ENCODE measurements at places on chromosomes 6 and 20.
A peak's percentile ranks its signal among the peaks of the same experiment; 100 is the strongest.

DNA sequence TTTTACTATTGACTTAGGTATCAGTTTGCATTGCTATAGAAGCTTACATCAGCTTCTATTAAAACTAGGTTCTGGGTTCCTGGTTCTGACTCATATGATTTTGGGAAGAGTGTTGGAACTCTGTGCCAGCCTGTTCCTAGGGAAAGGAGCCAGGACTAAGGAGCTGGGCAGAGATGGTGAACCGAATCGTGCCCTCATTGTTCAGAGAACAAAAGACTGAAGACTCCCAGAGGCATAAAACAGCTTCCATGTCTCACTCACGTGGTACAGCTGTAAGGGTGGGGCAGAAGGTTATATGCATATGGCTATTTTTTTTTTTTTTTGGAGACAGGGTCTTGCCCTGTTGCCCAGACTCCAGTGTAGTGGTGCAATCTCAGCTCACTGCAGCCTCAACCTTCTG is 89.1 kb upstream of the THBS2 start:
- no peak for DNase-seq

DNA sequence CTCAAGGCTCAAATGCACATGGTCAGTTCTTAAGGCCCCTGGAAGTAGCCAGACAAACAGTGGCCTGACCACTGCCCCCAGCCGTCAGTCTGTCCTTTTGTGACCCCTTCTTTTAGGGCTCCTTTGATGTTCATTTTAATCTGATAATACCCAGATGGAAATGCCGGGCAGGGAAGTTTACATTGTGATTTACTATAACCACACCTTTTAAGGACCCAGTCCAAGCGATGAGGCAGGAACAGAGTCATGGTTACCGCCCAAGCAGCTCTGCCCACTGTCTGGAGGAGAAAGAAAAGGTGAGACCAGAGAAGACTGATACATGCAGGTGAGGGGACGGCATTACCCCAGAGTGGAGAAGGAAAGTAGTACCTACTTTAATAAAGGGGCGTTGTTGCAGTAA is 110.6 kb downstream of the PLEKHG1 start:
- no peak for DNase-seq

DNA sequence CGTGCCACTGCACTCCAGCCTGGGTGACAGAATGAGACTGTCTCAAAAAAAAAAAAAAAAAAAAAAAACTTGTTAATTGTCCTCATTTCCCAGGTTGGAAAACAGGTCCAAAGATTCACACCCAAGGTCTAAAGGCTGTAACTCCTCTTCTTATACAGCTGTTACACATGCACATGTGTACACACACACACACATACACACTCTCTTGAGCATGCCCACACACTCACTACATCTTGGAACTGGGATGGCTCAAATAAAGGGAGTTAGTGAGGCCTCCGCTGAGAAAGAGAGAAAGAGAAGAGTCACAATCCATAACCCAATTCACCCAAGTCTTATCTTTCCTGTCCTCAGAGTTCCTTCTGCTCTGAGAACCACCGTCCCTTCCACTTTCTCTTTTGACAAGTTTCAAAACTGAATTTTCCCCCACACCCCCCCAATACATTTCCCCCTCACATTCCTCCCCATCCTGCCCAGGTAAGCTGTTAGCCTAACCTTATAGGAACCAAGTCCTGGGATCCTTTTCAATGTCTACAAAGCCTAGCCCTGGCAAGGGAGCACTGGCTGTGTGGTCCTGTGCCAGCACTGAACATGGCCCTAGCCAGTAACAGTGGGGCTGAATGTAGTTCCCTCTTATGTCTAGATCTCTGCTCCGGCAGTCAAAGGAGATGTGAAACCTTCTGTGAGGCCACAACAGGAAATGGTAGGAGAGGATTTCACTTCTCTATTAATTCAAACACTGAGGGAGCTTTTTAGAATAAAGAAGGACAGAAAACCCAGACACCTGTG is 3.2 kb upstream of the HLA-DMB start:
- peak; percentile 54 for DNase-seq

- no peak for DNase-seq
Observed at GRCh38 chr20:41678799-41679198, 60.6 kb upstream of the CHD6 start.

GRCh38 chr6:3252369-3252768 is 6.4 kb upstream of the PSMG4 start:
- no peak for DNase-seq

DNA sequence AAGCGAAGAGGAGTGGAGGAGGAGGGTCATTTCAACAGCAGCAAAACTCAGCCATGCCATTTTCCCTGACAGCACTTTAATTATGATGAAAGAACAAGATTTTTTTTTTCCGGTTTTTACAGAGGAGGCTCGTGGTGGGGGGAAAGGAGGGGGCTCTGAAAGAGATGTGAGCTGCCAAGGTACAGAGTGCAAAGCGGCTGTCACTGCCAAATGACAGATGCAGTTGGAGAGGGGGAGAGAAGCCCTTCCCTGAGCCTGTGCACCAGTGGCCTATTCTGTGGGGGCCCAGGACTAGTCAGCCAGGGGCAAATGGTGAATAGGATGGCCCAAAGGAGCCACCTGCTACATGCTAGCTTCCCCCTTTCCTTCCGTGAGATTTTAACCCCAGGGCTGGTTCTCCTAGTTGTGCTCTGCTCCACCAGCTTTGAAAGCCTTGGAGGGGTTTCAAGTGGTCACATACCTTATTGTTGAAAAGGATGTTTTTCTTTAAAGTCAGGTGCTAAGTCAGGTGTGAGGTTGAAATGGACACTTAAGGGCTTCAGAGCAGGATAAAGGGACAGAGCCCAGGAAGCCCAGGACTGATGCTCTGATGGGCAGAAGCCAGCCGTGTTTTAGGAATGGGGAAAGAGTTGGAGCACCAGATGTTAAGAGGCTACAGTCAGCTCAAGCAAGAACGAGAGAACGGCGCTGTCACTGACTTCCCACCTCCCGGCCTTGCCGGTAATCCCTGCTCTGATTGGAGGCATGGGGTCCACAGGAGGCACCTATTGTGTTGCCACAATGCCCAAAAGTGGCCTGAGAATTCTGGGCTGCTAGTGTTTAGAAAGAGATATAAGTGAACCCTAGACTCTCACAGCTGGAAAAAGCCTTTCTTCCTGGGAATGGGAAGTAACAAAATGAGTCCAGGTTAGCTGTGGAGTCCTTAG is 24.8 kb downstream of the GNAS start:
- DNase-seq = no peak

DNA sequence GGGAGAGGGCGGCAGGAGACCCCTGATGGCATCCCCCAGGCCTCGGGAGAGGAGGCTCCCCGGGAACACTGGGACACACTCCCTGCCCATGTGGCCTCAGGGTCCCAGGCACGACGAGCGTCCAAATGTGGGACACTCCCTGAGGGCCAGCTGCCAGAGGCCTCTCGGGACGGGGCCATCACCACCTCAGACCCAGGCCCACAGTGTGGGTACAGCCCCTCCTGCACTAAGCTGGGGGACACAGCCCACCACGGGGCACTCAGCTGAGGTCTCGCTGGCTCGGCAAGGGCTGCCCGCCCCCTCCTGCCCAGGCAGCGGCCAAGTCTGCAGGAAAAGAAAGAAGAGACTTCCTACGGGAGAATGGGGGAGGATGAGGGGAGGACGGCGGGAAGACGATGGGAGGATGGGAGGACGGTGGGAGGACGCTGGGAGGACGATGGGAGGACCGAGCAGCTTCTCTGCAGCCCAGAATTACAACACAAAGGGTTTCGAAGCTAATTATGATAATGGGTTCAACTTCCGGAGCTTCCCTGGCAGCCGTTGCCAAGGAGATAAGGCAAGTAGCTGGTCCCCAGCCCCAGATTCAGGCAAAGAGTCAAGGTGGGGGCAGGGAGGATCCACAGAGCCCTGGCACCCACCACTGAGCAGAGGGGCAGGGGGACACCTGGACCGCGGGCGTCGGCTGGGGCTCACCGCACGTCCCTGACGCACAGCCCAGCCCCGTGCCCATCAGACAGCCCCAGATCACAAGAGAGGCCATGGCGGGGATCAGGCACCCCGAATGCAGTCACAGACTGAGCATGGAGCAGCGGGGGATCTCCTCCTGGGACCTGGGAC is 17.5 kb downstream of the KCNQ2 start:
- DNase-seq = no peak

- no peak for DNase-seq
Observed at GRCh38 chr6:18330548-18331081, 56.5 kb upstream of the RNF144B start.

- DNase-seq = no peak
Observed at GRCh38 chr6:157891544-157892362, 68.7 kb downstream of the SNX9 start.

- DNase-seq = no peak
Observed at GRCh38 chr6:144075875-144076274, 19.5 kb downstream of the SF3B5 start.

- no peak for DNase-seq
Observed at GRCh38 chr20:20391766-20392165, 23.9 kb downstream of the INSM1 start.

DNA sequence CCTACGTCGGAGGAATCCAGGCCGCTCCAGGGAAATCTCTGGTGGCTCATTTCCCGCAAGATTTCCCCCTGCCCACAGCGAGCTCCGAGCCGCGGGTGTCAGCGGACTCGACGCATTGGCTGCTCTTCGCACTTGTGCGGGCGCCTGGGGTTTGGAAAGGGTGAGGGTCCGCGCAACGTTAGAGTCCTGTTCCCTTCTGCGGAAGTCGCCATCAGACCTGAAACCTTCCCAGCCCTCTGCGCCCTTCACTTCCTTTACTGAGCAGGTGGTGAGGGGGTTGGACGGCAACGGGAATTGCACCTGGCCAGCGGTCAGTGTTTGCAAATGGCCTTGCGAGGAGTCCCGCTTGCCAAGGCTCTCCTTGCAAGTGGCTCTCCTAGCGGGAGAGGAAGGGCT is 8.4 kb downstream of the PAX1 start:
- no peak for DNase-seq

- no peak for DNase-seq
Observed at GRCh38 chr6:136710877-136711552, 81.3 kb downstream of the MAP3K5 start.

GRCh38 chr6:94769197-94769596 is 808.1 kb upstream of the MANEA start:
- DNase-seq = no peak

DNA sequence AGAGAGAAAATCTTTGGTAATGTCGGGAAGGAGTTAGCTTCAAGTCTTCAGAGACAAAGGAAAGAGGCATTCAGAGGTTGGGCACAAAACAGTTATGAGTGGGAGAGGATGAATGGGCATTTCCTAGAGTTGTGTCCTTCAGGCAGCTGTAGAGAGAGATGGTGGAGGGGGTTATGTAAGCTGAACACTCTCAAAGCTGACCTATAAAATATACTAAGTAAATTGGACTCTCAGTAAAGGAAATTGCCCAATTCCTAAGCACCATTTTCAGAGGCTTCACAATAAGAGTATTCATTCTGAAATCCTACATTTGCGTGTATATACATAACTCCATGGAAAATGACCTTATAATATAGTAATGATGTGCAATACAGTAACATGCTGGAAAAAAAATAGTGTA is 161.2 kb downstream of the KCNQ5 start:
- DNase-seq = no peak

DNA sequence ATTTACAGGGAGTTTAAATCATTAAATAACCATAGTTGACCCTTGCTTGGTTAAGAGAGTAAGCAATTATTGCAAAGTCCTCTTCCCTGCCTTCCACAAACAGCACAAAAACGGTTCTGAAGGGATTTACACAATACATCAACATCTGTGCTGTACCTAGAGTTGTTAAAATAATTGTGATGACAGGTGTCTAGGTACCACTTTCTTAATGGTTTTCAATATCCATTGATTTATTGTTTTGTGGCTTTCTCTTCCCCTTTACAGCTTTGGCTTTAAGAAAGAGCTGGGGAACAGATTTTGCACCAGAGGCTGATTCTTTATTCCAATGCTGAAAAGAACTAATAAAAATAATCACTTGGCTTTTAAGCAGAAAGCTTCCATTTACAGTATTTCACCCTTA is 598 bp upstream of the SOX4 start:
- no peak for DNase-seq

DNA sequence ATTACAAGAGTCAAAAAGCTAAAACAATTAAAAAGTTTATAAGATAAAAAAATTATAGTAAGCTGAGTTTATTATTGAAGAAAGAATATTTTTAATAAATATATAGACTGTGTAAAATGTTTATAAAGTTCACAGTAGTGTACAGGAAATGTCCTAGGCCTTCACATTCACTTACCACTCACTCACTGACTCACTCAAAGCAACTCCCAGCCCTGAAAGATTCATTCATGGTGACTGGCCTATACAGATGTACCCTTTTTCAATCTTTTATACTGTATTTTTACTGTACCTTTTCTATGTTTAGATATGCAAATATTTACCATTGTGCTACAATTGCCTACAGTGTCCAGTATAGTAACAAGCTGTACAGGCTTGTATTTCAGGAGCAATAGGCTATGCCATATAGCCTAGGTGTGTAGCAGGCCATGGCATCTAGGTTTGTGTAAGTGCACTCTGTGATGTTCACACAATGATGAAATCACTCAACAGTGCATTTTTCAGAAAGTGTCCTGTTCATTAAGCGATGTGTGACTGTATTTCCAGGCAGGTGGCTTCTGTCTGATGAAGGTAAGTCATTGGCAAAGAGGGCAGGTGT is 130.2 kb downstream of the BTBD3 start:
- no peak for DNase-seq

GRCh38 chr6:106466211-106466610 is 105.7 kb downstream of the CRYBG1 start:
- no peak for DNase-seq

GRCh38 chr6:40819182-40819834 is 219.7 kb downstream of the UNC5CL start:
- DNase-seq = no peak

DNA sequence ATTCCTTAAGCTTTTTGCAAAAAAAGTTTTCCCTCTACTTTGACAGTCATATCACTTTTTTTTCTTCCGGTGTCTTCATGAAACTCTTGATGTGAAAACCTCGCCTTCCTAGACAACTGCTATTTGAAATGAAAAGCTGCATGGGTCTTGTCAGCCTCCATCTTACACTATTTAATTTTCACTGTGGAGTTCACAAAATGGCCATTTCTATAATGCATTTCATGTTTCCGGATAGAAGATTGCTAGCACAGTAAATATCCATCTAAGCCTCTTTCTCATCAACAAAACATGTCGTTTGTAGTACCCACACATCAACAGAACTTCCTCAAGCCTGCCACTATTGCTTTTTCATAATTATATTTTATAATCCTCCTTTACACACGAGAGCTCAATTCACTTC is 204.9 kb upstream of the ID4 start:
- DNase-seq = no peak

Measured in DND-41 (cell line).